ENCODE measurements at places on chromosomes 7 and 10.
A peak's percentile ranks its signal among the peaks of the same experiment; 100 is the strongest.

DNA sequence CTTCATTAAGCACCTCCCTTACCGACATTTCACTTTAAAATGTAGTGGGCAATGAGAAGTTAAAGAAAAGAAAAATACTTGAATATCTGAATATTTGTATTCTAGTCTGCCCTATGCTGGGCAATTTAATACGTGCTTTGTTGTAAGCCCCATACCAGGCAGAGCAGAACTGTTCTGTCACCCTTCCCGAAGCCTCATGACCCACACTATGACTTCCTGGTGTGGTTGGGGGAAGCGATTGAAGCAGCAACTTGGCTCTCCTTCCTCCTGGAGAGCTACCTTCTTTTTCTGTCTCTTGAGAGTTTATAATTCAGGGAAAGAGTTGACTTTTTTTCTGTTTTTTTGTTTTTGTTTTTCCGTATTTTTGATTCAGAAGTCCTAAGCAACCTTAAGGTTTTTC, 243.7 kb downstream of the INHBA start:
- no peak for DNase-seq

DNA sequence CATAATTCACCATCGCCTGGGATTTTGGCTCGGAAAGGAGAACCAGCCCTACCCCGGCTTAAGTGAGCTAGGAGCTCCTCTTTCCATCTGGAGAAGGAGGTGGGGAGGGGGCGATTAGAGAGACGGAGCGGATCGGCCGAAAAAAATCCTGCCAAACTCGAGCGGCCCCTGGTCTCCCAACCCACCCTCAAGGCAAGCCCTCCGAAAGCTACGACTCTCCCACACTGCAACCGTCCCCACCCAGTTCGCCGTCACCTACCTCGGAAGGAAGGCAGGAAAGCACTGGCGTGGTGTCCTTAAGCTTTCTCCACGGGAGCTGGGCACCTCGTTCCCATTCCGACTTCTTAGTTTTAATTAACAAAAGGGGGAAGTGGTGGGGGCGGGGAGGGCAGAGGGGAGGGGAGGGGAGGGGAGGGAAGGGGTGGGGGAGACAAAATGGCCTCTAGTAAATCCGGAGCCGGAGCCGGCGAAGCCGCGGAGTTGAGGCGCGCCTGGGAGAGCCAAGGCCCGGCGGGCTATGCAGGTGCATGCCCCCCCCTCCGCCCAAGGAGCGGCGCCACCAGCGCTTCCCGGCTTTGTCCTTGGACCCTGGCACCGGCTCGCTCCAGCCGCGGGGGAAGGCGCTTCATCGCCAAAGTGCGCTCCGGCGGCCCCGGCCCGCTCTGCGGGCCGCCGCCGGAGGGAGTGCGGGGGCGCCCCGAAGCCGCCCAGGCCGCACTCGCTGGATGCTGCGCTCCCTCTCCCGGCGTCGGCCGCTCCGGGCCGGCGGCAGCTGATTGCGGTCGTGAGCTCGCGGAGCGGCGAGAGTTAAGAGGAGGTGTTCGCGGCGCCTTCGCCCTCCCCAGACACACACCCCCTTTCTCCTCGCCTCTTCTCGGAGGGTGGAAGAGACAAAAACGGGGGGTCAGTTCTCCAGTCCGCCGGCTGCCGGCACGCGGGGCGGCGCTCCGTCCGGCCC, at the start of gene LRRC4:
Gene LRRC4, minus strand, starts transcription at position 784 of the 958 bp plus-strand sequence. CDS start 797 bp downstream, outside the sequence.
- peak; percentile 31 for DNase-seq

GRCh38 chr10:86795353-86795752, 38.9 kb downstream of the BMPR1A start:
- peak; percentile 88 for DNase-seq

DNA sequence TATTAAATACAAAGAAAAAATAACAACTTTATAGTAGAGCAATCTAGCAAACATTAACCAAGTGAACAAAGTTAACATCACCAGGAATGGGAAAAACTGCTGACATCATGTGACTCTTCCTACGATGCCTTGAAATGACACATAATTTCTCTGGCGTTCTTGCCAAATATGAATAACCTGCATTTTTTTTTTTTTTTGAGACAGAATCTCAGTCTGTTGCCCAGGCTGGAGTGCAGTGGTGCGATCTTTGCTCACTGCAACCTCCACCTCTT, 126.5 kb upstream of the VKORC1L1 start:
- peak; percentile 29 for DNase-seq
